ENCODE measurements at places on chromosomes 7 and 10.

DNA sequence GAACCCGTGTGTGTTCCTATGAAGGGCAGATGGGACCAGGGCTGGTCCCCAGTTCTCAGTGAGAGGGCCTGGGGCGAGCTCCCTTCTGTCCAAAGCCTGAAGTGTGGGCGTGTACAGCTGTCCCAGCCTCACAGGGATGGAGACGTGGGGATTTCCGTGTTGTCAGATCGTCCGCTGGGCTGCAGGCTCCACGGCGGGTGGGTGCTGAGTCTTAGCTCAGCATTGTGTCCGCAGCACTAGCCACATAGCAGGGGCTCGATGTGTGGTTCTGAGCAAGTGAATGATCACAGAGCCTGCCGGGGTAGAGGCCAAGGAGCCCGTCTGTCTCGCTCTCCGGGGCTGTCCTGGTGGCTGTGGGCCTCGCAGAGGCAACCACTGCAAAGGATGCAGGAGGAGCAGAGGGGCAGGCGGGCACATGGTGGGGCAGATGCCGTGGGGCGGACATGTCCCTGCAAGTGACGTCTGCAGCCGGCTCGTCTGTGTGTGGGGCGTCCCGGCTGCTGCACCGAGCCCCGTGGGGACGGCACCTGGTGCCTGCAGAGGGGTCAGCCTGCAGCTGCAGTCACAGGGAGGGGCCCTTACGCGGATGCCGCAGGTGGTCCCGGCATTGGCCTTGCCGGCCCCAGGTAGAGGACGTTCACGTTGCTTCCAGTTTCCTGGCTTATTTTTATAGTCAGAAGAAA lies 30.9 kb downstream of the FAM20C start:
- DNase-seq = no peak

DNA sequence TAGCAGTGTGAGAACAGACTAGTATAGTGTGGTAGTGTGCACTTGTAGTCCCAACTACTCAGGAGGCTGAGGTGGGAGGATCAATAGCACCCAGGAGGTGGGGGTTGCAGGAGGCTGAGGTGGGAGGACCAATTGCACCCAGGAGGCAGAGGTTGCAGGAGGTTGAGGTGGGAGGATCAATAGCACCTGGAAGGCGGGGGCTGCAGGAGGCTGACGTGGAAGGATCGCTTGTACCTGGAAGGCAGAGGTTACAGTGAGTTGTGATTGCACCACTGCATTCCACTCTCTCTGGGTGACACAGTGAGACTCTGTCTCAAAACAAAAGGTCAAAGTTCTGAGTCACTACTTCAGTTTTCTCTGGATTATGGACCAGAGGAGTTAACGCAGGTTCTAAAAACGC lies 22.6 kb upstream of the DIP2C start:
- DNase-seq = no peak

- no peak for DNase-seq
Measured at GRCh38 chr7:74615933-74616780, 41.4 kb upstream of the GTF2I start.

DNA sequence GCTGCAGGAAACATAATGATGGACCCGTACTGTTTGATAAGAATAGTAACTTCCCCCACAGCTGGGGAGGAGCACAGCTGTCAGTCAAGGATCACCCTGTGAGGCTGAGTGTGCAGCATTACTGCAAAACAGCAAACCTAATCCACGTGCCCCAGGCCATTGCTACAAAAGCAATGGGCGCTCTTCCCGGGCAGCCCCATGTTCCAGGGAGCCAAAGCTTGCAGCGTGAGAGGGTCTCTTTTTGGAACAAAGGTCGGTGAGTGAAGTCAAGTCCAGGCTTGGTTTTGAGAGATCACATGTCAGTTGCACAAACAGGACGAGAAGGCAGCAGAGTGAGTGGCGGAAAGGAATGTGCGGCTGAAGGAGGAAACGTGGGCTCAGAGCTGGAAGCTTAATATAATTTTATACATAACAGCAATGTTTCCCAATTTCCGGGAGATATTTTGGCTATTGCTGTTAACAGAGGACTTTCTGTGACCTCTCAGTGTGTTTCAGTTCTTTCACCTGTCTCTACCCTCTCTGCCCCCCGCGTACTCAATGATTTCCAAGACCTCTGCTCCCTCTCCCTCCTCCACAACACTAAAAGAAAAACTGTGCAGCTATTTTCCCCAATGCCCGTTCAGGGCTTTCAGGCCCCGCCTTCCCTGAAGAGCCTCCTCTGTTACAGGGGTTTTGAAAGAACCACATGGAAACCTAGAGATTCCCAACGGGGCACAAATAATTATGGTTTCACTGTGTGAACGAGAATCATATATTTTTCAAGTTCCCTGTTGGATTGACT lies 128.9 kb downstream of the MTPAP start:
- no peak for DNase-seq

- DNase-seq = no peak
Measured at GRCh38 chr7:44798649-44799305, 2.3 kb downstream of the PPIA start.

DNA sequence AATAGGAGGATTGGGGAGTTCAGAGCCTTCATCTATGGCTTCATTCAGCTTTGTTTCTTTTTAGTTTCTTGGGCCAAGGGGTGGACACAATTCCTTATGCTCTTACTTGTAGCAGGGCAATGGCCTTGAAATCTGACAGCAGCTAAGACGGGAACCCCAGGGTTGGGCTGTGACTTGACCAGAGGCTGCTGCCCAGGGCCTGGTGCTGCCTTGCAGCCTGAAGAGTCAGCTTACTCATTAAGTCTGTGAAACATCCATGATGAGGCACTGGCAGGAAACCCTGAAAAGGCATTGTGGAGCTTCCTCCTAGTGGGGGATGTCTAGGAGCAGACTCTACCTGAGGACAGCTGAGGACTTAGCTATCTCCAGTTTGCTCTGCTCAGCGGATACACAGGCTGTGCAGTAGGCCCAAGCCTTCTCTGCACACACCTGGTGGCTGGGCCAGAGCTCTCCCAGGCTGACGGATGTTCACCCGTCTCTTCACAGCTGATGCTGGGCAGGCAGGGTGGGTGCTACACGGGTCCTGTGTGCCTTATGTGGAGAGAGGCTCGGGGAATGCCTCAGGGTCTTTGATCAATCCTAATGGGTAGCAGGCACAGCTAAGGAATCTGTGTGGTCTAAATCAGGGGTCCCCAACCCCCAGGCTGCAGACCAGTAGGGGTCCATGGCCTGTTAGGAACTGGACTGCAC lies 17.8 kb downstream of the CXCL12 start:
- no peak for DNase-seq

GRCh38 chr7:74526780-74527179 lies 73.1 kb downstream of the GTF2IRD1 start:
- DNase-seq = no peak

DNA sequence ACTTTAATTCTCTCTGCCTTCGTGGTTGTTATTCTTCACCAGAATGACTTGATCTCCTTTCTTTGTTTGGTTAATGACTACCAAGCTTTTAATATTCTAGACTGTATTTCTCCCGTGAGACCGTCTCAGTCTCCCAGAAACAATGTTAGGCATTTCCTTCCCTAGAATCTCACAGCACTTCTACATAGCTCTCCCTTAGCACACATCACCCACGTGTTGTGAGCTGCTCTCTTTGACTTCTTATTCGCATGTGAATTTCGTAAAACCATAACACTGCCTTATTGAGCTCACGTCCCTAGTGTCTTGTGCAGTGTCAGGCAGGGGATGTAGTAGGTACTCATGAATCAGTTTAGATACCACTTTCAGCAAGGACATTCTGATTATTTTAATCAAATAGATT lies 57.5 kb upstream of the MGAM2 start:
- no peak for DNase-seq

- no peak for DNase-seq
Measured at GRCh38 chr7:112383671-112384417, 66.4 kb upstream of the IFRD1 start.

Data from hippocampal formation (tissue), 2 donors.